Activated CD4-positive, CD25-positive, alpha-beta regulatory T cell (primary cell): ENCODE measurements at places on chromosomes 6 and 20.

- no peak for DNase-seq
These were observed 154.7 kb downstream of the JARID2 start for GRCh38 chr6:15400572-15401004.

DNA sequence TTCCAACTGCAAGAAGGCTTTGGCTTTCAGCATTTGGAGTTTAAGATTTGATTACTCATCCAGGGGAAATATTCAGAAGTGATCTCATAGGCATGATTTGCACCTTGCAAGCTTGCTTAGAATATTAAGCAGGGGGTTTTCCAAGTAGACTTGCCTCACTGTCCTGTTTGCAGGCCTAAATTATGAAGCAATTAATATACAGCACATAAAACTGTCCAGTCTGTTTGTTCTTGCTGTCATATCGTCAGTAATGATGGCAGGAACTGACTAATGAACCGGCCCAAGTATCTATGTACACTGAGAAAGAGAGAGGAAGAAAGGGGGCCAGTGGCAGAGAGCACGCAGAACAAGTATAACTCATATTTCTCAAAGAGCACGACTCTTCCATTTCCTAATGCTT, 212.5 kb upstream of the SUPT3H start:
- no peak for DNase-seq

DNA sequence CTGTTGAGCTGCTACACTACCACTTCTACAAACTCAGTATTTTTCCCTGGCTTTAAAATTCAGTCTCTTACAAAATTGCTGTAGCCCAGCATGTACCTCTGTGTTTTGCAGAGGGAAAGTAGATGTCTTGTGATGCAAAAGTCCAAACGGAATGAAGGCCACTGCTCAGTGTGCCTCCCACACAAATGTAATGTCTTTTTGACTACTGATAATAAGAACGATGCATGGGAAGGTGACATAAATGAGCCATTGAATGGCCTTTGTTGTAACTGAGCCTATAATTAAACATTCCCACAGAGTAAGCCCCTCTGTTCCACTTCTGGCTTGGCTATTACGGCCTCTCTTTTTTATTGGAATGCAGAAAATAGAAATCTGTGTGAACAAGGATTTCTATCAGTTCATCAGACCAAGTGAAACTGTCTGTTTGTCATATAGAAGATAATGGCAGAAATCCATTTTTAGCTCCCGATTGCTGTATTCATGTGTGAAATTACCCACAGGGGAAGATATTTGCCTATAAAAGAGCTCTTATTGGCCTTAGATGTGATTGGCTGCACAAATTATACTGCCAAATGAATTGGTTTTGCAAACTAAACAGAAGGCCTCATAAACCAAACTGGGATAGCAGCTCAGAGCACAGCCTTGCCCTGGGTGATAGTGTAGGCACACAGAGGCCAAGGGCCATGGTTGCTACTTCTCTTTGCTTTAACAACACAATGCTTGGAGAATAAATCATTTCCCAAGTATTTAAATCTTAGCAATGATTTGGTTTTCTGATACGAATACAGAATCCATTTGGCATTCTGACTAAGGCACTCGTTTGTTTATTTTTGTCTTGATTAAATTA, 241.5 kb upstream of the PLN start:
- no peak for DNase-seq

- no peak for DNase-seq
These were observed 8.7 kb upstream of the MYBL2 start for GRCh38 chr20:43658069-43658722.

DNA sequence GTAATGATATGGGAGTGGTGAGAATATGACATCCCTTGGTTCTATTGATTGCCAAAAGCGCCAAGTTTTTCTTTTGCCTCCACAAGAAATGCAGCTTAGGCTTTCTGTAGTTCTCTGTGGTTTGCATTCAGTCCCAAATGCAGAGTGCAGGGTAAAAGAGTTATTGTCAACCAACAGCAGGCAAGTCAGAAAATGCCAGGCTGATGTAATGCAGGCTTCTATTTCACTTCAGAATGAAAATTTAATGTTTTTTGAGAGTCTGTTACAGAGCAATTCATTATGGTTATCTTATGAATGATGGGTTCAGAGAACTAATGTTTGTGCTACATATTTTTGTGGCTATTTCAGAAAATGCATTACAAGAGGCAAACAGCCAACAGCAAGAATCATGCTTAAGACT, 293.5 kb downstream of the CENPW start:
- no peak for DNase-seq

DNA sequence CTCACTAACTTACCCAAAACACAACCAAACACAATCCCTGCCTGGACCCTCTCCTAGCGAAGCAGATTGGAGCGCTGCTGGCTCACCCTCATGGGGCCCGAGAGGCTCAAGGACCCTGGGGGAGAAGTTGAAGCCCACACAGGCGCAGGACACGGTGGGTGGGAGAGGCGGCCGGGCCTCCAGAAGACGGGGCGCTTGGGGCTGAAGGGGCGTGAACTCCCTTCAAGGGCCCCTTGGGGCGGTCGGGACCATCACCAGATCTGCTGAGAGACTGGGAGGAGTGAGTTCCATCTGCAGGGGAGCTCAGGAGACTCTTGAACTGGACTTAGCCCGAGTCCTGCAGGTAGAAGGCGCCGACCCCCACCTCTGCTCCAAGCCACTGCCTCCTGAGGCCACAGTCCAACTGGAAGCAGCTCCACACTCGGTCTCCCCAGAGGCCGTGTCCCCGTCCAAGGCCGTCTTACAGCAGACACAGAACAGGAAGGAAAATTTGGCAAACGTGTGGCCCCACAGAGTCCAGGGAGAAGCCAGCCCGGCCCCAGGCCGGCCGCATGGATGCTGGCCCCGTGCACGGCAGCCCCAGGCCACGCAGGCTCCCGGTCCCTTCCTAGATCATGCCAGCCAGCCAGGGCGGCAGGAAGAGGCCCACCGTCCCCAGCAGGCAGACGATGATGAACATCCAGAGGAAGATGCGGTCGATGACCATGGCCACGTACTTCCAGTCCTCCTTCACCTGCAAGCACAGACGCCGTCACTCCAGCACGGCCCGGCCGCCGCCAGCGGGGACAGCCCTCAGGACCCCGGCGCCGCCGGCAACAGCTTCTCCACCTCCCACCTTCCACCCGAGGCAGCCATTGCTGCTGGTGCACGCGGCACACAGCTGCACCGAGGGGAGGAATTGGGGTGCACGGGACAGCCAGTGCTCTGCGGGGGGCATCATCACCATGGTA, 14.7 kb downstream of the CHRNA4 start:
- no peak for DNase-seq

DNA sequence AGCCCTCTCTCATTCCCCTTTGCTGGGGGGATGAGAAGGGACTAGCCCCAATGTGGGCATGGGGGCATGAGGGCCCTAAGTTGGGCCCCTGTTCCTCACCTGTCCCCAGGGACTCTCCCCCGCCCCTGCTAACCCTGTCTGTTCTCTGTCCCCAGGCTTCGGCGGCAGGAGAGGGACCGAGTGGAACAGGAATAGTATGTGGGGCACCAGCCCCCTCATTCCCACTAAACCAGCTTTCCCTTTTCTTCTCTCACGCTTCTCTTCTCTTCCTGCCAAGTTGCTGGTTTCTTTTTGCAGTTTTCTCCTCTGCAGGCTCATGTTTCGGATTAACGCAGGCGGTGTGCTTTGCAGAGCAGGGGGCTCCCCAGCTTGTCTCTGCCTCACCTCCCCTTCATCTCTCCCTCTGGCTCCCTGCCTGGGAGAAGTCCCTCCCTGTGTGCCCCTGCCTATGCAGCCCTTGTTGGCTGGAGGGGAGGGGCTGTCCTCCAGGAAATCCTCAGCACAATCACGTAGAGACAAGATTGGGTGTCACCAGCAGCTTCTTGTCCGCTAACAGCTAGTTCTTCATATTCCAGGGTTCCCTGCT, 7.9 kb downstream of the TMEM63B start:
- DNase-seq, result no peak

DNA sequence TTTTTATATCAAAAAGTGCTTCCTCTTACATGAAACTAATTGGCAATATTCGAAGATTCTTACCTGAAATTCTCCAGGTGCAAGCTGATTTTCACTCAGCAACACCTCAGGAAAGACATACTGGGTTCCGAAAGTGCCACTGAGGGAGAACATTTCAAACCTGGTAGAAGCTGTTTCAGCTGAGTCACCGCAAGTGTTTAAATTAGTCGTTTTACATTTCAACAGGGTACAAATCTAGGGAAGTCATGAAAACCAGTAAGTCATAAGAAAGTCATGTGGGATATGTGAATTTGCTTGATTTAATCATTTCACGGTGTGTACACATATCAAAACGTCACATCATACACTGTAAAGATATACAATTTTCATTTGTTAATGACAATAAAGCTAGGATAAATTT, 25.3 kb upstream of the TAAR1 start:
- no peak for DNase-seq

DNA sequence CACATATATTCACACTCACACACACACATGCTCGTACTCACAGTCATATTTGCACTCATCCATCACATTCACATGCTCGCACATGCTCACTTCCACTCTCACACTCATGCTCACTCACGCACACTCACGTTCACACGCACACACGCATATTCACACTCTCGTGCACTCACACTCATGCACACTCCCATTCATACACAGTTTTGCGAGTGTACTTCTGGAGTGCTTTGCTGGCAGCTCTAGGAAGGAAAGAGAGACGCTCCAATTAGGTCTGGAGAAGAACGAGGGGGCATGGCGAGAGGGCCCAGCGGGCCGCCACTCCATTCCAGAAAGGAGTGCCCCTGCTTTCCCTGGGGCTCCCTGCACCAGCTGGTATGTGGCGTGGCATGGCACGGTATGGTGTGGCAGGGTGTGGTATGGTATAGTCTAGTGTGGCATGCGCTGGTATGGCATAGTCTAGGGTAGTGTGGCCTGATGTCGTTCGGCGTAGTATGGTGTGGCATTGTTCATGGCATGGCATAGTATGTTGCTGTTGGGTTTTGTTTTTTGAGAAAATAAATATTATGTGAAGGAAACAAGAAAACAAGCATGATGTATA, 216.8 kb upstream of the CDYL start:
- DNase-seq, result no peak

- no peak for DNase-seq
These were observed 392.3 kb upstream of the RGS17 start for GRCh38 chr6:153523390-153523789.

DNA sequence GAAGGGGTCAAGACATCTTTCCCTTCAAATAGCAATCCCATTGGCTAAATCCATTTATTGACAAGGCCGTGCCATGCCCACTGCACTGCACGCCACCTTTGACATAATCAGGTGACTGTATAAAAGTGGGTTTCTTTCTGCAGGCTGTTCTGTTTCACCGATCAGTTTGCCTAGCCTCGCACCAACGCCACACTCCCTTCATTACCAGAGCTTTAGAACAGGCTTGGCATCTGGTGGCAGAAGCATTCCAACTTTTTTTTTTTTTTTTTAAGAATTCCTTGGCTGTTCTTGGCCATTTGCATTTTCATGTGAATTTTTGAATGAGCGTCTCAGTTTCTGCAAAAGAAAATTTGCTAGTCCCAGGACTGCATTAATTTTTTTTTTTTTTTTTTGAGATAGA, 78.1 kb downstream of the PPP1R3G start:
- no peak for DNase-seq

GRCh38 chr6:156279261-156279969, 497.8 kb upstream of the ARID1B start:
- DNase-seq, result no peak

- DNase-seq, result no peak
These were observed at the start of gene WFDC10A for GRCh38 chr20:45629496-45630100. TSS of gene WFDC10A (plus strand) at chr20:45629739. CDS start at chr20:45629814, 75 bp downstream.

GRCh38 chr6:14838133-14838583, 407.7 kb upstream of the JARID2 start:
- DNase-seq, result no peak
